ENCODE measurements at places on chromosomes 3 and 15.

GRCh38 chr3:13210221-13210975 is 137.2 kb upstream of the IQSEC1 start:
- DNase-seq: no peak

DNA sequence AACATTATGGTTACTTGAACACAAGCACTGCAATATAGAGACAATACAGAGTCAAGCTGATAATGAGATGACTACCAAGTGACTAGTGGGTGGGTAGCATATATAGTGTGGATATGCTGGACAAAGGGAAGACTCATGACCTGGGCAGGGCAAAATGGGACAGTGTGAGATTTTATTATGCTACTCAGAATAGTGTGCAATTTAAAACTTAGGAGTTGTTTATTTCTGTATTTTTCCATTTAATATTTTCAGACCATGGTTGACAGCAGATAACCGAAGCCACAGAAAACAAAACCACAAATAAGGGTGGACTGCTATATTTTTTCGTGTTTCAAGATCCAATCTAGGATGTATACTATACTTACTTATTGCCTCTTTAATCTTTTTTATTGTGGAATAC is 19.6 kb downstream of the GALK2 start:
- DNase-seq: no peak

DNA sequence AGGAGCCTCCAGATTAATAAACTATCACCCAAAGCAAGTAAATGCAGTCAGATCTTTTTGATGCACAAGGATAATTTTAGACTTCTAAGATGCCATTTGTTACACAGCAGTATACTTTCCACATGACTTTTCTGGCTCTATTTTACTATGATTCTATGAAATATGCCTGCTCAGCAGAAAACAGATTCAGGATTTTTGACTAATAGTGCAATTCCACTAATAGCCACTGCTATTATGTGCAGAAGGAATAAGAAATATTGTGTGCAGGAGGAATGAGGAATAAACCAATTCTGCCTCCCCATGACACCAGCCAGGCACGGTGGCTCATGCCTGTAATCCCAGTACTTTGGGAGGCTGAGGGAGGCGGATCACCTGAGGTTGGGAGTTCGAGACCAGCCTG is 11.5 kb upstream of the SPPL2A start:
- DNase-seq: no peak

GRCh38 chr3:129975705-129976048 is 1.2 kb downstream of the TRH start:
- DNase-seq: no peak

- DNase-seq: no peak
Observed at GRCh38 chr3:40574661-40575060, 49.9 kb downstream of the ZNF621 start.

All from GM04504 (cell line).